Cerebellar nuclear complex (tissue), 1 donor: ENCODE measurements at places on chromosomes 5 and 9.

DNA sequence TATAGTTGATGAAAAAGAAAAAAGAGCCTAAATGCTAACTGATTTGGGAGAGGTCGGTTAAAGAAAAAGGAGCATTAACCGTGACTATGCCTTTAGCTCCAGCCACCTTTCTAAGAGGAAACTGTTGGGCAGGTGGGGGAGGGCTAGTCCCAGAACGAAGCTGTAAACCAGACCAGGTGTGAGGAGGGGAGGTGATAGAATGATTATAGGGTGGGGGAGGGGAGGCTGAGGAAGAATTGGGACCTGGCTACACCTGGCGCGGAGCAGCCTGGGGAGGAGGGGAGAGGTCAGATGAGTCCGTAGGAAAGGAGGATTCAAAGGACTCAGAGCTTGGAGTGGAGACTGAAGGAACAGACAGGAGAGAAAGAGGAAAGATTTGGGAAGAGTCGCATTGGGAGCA, 73.4 kb downstream of the PHAX start:
- no peak for DNase-seq

DNA sequence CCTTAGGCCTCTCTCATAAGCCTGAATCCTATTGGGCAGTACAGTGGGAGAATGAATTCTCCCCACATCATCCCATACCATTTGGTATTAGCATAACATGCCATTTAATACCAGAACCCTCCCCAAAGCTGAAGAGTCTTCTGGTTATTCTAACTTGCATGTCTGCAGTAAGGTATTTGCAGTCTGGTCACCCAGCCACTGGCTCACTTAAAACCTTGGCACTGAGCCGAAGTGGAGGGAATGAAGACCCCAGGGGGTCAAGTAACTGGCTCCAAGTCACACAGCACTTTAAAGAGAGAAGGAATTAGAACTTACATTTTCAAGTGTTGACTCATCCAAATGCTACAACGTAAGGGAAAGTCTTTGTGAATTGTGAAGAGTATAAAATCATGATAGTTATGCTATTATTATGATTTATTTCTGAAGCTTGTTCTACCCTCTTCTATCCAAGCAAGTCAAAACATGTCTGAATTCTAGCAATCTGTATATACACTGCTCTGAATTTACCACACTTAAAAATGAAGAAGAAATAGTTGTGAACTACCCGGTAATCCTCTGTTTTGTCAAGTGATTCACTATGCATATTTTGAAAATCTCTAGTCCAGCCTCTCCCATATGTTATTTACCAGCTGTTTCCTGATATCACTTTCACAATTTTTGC, 28.5 kb downstream of the GLRA1 start:
- no peak for DNase-seq

- DNase-seq, result no peak
These were observed 173.7 kb upstream of the KIF2A start for GRCh38 chr5:62132276-62132675.

DNA sequence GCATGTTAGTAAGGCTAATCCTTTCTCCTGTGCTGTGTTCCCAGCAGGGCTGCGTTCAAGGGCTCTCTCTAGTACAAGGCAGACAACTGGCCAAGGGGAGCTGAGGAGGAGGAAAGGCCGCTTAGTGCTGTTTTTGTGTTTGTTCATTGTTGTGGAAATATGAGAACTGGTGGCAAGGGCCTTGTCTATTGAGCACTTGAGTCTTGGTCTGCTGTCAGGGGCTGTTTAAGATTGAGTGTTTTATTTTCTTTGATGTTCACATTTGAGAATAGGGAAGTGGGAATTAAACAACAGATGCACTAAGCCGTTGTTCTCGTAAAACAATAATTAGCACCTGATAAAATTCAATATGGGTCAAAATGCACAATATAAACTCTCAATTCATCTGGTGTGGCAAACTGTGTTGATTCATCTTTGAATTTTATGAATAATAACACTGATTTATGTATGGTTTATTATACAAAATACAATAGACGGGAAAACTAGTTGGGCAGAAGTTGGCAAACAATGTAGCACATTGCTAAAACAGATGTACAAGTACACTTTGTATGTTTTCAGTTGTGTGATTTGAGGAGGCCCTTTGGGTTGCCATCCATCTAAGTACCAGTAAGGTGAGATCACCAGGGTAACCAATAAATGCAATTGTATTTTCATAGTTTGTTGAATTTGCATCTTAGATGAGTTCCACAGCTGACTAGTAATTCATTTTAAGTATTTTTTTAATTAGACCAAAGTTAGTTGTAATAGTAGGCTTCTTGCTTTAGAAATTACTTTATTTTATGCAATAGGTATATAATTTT, 97.6 kb upstream of the GRHPR start:
- no peak for DNase-seq

- no peak for DNase-seq
These were observed 27.3 kb upstream of the SHB start for GRCh38 chr9:38096238-38096805.

DNA sequence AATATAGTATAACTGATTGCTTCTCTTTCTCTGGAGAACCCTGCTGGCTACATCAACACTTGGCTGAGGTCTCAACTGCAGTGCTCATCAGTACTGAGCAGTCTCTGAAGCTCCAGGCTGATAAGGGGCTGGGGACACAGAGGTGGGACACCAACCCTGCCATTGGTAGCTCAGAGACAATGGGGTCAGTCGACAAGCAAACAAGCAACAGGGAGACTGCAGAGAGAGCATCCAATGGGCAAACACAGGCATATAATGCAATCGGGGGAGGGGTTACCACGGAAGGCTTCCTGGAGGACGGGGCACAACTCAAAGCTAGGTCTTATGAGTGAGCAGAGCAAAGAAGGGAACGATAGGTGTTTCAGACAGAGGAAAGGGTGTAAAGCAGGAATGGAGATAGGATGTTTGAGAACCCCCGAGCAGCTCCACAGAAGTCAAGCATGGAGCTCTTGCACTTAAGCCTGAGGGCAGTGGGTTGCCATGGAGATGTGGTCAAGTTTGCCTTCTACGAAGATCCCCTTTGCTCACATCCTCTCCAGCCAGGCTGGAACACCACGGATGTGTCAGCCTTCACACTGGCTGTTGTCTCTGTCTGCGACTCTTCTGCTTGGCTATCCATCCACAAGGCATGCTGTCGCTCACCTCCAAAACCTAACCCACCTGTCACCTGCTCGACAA, 21.5 kb upstream of the AKNA start:
- no peak for DNase-seq

GRCh38 chr9:99722877-99723276, 98.8 kb upstream of the NR4A3 start:
- no peak for DNase-seq

GRCh38 chr5:54460181-54460919, 4.9 kb downstream of the HSPB3 start:
- DNase-seq, result no peak

GRCh38 chr5:151772846-151773561, 1.2 kb downstream of the G3BP1 start:
- no peak for DNase-seq

GRCh38 chr5:95081500-95081960, 203.4 kb downstream of the MCTP1 start:
- peak; percentile 22 for DNase-seq

DNA sequence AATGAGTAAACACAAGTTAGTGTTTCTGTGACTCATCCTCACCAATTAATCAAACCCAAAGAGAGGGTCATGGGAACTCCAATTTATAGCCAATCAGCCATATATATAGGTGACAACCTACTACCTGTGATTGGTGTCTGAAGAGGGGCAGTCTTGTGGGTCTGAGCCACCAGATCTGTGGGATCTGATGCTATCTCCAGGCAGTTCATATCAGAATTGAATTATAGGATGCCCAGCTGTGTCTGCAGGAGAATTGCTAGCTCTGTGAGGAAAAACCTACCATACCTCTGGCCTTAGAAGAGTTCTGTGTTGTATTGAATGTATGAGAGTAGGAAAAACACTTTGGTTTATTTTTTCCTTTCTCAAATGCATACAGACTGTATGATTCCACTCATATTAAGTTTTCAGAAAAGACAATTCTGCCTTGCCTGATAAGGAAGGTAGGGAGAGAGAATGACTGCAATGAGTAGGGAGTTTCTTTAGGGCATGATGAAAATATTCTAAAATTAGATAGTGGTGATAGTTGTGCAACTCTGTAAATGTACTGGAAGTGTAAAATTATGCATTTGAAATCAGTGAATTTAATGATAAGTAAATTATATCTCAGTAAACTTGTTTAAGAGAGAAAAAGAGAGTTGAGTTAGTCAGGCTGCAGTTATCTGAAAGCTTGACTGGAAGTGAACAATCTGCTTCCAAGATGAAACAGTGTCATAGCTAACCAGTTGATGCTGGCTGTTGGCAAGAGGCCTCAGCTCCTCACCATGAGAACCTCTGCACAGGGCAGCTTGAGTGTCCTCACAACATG, 274.9 kb downstream of the AUH start:
- no peak for DNase-seq

- DNase-seq, result no peak
These were observed 587 bp downstream of the MIER3 start for GRCh38 chr5:56951126-56951945.

DNA sequence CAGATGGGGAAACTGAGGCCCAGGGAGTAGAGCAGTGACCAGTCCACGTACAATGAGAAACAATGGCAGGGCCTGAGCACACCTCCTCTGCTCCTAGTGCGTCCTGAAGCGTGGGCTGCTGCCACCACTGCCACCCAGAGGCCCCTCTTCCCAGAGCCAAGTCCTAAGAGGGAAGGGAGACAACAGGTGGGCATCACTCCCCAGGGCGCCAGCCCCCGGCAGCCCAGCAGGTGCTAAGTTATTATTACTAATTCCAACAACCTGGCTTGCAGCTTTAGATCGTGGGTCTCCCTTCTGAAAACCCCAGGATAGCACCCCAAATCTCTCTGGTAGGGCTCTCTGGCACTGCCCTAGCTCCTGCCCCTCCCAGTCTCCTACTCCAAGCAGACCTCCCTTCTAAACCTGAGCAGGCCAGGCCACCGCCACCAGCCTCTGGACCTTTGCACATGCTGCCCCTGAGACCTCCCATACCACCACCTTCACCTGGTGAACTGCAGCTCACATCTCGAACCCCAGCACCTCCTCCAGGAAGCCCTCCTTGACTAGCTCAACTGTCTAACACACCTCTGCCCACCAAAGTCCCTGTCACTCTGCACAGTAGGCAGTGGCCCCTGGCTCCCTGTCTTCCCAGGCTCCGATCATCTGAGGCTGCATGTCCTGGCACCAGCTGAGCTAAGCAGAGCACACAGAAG, 65.8 kb downstream of the VAV2 start:
- no peak for DNase-seq
